CD4-positive, alpha-beta T cell treated with Interleukin-17A for 1 hour (primary cell): ENCODE measurements at places on chromosomes 12 and 14.

GRCh38 chr14:30790827-30791226, 83.5 kb upstream of the COCH start:
- DNase-seq = no peak

GRCh38 chr12:8156845-8157244, at the start of gene ZNF705A:
Gene ZNF705A (plus strand): TSS chr12:8157015. CDS start chr12:8172626, 15,611 bp downstream.
- DNase-seq = peak; percentile 8

DNA sequence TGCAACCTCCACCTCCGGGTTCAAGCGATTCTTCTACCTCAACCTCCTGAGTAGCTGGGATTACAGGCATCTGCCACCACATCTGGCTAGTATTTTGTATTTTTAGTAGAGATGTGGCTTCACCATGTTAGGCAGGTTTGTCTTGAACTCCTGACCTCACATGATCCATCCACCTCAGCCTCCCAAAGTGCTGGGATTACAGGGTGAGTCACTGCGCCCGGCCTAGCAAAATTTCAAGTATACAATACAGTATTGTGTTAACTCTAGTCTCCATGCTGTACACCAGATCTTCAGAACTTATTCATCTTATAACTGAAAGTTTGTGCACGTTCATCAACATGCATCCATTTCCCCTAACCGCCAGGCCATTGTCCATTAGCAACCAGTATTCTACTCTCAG, 115.1 kb upstream of the MDGA2 start:
- no peak for DNase-seq

GRCh38 chr12:66187821-66188220, 1.2 kb upstream of the IRAK3 start:
- no peak for DNase-seq

DNA sequence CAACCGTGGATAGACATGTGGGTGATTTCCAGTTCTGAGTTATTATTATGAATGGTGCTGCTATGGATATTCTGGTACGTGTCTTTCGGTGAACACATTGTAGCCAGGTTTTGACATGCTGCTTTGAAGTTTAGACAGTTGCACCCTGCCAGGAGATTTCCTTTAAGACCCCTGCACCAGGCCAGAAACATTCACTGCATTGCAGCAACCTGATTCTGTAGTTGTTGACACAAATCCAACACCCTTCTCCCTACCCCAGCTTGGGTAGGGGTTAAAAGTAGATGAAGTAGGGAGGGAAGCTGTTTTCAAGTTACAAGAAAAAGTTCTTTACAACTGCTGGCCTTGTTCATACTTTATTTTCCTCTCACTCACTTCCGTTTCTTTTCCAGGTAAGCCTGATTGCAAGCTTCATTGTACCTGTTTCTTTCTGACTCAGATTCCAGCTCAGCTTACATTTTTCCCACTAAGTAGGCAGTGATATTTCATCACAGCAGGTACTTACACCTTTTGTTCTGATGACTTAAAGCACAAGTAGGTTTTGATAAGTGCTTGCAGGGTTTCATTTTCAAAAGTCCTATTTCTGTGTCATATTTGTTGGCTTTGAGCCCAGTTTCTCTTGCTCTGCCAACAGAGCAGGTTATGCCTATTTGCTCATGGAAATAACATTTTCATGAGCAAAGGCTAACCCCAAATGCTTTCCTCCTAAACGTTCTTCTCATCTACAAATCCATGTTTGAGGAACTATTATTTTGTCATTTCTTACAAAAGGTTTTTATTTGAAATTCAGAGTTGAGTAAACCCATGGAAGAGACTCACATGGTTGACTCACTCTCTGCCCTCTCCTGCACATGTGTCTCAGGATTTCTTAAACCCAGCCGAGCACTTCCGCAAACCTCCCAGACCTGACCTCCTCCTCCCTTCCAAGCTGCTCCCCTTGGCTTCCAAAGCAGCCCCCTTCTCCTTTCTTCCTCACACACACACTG, 12.1 kb upstream of the LTA4H start:
- peak; percentile 42 for DNase-seq

GRCh38 chr12:115095073-115095748, 411.2 kb upstream of the TBX3 start:
- no peak for DNase-seq

- no peak for DNase-seq
Observed at GRCh38 chr14:102629011-102629444, 36.6 kb downstream of the RCOR1 start.

DNA sequence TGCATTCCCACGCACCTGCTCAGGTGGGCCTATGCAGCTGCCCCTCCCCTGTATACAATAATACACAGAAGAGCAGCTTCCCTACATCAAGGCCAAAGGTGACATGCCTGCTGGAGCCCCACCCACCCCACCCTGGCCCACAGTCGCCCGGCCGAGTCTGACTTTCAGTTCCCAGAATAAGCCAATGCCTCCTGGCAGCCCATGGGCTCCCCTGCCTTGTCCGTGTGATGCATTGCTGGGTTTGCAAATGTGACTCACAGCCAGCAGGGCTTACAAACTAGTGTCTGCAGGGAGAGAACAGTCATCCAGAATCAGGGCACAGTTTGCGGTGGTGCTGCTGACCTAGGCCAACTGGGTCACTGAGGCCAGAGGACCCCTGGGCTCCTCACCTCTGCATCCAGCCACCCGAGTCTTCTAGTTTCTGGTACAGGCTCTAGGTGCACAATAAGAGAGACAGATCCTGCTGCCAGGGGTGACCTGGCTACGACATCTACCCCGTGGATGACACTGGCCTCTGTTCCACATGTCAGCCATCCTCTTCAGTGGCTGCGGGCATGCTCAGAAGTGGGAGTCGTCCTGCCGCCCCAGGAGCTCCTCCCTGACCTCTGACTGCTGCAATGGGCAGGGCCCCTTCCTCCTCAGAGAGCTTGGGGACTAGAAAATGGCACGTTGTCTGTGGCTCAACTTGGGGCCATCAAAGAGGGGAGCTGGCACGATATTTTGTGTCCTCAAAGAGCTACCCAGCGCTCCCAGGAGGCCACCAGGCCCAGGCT, 84.5 kb downstream of the CHGA start:
- no peak for DNase-seq

GRCh38 chr12:90833228-90833627, 121.7 kb downstream of the CCER1 start:
- no peak for DNase-seq

DNA sequence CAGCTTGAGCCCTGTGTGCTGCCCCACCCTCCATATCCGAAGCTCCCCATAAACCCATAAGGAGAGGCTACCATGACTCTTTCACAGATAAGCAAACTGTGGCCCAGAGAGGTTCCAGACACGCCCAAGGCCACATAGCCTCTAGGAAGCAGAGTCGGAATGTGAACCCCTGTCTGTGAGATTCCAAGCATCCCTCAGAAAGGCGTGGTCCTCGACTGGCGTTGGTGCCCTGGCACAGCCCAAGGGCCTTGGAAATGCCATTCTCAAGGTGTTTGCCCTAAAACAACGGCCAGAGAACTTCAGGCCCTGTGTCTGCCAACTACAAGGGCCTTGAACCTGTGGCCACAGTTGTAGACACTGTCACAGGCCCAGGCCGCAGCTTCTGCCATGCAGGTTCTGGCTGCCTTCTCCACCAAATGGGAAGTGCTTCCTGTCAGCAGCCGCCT, 8.5 kb upstream of the DIO3 start:
- no peak for DNase-seq

DNA sequence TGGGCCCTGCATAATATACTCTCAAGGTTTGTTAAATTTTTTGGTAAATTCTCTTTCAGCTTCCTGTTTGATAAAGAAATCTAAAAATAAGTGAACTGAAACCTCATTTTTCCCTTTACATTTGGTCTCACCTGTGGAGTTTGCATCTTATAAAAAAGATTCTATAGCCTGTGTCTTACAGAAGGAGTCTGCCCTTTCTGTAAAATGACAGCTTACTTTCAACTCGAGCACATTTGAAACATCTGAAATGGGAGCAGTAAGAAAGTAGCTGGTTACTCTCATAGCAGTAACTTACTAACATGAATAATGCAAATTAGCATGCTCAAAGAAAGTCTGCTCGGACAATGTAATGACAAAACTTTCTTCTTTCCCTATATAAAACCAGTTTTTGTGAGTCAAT, 155.8 kb downstream of the NELL2 start:
- no peak for DNase-seq

DNA sequence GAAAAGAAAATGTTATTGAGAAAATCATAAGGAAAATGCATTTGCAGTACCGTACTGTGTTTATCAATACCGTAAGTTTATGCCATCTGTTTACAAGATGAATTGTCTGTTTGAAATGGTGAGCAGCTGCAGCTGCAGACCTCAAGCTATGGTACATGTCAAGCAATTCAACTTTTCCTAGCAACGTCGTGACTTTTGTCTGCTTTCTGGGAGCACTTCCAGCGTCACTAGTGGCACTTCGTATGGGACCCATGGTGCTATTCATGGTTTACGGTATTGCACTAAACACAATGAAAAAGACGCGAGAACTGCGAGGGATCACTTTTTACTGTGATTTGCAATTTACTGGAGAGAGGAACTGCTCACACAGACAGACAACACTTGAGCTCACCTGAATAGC, 160.8 kb downstream of the UNC79 start:
- no peak for DNase-seq

- DNase-seq = peak; percentile 78
Observed at GRCh38 chr14:73771848-73772638, 57.9 kb upstream of the PNMA1 start.

DNA sequence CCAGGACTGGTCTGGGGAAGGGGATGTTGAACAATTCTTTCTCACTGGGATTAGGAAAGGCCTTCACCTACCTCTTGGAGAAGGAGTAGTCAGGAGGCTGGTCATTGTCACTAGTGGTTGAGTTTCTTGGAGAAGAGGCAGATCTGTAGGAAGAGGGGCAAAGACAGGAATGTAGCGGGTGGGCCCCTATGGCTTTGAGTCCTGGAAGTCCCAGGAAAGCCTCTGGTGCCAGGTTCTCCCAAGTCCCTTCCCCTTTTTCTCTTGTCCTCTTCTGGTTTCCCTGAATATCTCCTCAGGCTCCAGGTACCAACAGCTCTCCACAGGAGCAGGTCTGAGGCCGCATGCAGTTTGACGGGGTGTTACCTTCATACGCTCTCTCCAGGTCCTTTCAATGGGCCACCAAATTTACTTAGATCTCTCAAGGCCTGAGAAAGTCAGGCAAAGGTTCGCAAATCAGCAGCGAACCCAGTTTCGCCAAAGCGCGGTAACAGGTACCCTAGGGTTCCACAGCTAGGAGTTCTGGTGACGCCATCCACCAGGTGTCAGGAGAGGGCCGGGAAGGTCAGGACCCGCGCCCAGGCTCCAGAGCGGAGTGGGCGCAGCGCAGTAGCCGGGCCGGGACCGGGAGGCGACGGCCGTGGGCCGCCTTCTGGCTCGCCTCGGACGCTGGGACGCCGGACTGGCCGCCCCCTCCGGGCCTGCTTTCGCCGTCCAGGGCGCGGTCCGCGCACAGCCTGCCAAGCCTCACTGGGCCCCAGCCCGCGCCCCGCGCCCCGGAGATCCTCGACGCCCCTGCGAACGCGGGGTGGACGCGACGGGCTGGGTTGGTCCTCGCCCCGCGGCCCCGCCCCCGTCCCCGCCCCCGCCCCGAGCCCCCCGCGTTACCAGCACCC, 795 bp downstream of the SMAGP start:
- DNase-seq = peak; percentile 64

DNA sequence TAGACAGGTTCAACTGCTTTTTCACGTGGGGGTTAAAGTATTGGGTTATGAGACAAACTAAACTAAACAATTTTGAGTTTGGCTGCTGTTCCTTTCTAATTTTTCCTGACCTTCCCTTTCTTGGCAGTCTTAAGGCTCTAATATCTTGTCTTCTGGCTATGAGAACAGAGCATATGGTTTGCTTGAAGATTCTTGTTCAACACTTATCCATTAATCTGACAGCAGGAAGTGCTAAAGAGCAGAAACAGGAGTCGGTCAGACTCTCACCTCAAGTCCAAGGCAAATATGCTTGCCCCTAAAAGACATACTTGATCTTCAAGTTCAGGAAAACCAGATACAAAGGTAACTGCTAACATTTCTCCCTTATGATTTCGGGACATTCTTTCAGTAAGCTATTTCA, 52.6 kb upstream of the KCNJ8 start:
- DNase-seq = no peak

DNA sequence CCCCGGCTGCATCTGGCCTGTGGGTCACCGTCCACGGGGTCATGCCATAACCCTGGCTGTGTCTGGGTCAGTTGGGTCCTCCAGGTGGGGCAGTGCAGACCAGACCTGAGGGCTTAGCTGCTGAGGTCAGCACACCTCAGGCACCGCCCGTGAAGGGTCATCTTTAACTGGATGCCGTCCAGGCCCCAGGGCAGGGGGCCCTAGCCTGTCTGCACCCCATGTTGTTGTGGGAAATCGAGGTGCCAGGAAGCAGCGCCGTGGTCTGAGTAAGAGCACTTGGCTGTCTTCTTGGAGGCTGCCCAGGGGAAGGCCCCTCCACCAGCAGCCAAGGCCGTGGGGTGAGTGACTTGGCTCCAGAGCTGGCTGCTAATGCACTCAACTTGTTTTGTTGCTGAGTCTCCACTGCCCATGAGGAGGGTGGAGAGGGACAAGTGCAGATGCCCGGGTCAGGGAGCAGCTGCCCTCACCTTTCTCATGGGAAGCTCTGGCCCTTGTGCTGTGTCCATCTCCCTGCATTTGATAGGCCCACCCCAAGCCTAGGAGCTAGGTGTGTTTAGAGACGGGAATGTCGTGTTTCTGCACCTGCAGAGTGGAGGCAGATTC, 317.2 kb downstream of the TMEM121 start:
- no peak for DNase-seq

DNA sequence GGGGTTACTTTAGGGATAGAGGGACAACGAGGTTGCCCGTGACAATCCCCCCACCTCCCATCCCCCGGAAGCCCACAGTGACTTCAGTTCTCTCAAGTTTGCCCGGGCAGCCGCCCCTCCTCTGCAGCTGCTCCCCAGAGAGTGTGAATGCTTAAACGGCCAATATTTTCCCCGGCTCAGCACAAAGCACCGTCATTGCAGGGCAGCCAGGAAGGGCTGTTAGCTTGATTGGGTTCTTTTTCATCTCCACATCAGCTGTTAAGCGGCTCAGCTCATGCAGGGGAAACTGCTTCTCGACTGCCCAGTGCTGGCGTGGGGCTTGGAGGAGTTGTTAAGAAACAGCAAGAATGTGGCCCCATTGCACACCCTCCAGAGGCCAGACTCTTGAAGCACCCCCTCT, 120.5 kb upstream of the NCOR2 start:
- DNase-seq = no peak

DNA sequence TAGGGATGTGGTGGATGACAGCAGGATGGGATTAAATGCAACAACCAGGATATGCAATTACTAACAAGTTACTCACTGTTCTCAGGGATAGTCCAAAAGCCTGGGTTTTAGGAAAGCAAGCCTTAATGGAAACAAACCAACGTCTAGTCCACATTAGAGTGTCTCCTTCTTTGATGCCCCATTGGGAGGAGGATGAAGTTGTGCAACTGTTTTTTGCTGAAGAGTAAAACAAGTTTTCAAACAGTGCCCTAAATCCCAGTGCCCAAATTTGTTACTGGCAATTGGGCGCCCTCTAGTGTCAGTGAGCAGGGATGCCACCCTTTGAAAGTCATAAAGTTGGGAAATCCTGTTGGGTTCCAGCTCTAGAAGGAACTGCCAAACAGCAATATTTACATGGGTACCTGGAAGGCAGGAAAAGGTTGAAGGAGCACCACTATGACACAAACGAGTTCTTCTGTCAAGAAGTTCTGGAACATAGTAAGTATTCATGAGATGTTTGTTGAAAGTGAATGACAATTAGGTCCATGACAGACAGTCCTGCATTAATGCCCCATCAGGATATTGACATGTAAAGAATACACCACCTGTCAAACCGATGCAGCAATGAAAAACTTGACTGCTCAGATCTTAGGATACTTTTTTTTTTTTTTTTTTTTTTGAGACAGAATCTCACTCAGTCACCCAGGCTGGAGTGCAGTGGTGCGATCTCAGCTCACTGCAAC, 11.1 kb upstream of the DPF3 start:
- peak; percentile 79 for DNase-seq
